ENCODE measurements at places on chromosomes 11 and 22.
A peak's percentile ranks its signal among the peaks of the same experiment; 100 is the strongest.

- no peak for DNase-seq
Observed at GRCh38 chr22:27336151-27337090, 465.1 kb downstream of the MN1 start.

- DNase-seq: peak; percentile 76
Observed at GRCh38 chr22:28443526-28443876, 236.1 kb downstream of the TTC28 start.

DNA sequence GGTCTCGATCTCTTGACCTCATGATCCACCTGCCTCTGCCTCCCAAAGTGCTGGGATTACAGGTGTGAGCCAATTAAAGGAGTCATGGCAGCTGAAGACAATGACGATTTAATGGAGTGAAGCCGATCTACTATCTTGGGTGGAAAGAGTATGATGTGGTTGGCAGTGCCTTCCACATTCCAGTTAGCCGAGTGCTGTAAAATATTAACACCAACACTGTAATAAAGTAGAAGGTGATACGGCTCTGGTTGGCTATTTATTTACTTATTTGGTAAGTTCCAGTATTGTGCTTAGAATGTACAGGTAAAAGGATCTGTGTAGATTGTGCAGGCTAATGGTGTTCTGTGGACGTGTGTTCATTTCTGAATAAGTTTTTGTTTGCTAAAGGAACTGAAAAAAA is 149.6 kb upstream of the MTMR2 start:
- DNase-seq: no peak

DNA sequence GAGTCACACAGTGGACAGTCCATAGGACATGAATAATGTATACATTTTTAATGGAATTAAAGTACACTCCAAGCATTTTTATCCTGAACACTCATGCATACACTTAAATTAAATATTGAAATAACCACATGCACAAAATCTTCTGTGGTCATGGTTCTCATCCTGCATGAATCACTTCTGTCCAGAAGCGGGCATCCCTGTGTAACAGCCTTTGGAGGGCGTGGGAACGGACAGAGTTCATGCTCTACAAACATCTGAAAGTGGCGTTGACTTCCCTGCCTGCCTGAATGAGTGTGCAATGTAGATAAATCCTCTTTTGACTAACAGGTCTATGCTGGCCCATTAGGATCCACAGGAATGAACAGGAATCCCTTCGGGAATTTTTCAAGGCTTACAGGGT is 780.2 kb downstream of the BRD1 start:
- DNase-seq: peak; percentile 3

DNA sequence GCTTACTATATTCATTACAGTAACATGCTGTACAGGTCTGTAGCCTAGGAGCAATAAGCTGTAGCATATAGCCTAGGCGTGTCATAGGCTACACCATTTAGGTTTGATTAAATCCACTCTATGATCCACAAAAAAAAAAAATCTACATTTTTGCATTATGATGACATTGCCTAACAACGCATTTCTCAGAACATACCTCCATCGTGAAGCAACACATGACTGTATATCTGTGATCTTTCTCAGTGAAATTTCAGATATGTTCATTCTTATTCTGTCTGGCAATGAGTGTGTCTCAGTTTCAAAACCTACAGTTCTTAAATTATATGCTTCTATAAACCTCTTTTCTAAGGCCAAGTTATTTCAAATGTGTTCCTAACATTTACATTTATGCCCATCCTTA is 140.3 kb downstream of the CADM1 start:
- no peak for DNase-seq

DNA sequence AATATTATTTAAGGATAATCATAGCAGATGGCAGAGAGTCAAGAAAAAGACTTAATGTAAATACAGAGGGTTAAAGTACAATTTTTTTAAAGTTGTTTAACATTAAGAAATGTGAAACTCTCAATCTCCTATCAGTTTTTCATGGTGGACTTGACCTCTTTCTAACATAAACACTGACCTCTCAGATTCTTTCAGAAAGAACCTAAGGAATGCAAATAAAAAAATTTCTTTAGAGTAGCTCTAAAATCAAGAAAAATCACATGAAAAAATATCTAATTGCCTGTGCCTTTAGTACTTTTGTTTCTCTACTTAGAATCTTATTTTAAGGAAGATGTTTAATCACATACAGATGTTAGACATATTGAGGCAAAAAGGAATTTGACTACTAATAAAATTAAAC is 12.9 kb downstream of the RNF141 start:
- peak; percentile 50 for DNase-seq

DNA sequence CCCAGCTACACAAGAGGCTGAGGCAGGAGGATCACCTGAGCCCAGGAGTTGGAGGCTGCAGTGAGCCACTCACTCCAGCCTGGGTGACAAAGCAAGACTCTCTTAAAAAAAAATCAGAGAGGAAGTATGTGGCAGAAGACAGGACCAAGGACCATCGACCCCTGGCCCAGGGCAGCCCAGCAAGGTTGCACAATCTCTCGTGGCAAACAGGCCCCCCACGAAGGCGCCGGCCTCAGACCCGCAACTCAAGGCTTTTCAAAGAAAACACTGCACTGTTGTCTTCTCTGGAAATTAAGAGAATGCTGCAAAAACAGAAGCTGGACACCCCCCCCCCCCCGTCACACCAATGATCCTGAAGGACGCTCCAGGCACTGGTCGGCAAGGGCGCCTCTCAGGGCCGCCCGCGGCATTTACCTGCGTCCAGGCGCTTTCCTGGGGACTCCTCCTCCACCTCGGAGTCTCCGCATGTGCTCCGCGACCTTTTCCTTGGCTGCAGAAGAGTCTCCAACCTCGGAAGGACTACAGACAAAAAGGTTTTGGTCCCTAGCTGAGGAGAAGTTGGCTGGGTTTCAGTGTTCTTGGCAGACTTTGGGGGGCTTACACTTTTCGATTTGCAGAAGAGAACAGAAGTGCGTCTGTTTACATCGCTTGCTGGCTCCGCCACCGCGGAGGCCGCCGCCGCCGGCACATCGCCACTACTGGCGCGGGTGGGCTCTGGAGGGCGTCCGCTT is 40.5 kb downstream of the BRD1 start:
- no peak for DNase-seq

DNA sequence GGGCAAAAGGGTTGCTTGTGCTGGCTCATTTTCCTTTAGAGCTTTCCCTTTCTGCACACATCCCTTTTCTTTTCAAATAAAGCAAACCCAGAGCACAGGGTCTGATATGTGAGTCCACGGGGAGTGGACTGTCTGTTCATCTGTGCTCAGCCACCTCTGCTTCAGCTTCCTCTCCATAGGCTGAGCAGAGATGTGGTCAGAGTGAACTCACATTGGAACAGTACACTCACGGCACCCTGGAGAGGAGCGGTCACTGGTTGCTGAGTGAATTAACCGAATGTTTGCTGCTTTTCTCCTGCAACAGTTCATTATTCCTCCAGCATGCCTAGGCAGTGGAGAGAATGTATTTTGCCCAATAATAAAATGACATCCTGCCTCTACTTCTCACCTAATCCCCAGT is 36.3 kb upstream of the CABP7 start:
- peak; percentile 31 for DNase-seq

DNA sequence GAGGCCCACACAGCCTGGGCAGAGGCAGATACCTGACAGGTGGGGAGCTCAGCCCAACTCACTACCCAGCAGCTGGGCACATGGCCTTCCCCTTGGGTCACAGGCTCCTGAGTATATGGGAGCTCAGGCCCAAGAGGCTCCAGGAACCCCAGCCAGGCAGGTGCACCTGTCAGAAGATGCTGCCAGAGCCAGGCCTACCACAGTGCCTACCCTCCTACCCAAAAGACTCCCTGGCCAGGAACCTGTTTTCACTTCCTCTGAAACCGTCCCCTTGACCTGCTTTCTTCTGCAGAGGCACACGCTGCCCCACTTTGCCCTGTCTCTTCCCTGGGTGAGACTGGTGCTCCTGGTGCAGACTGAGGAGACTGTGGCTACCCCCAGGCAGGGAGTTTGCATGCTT is 2.9 kb downstream of the CHID1 start:
- DNase-seq: no peak

DNA sequence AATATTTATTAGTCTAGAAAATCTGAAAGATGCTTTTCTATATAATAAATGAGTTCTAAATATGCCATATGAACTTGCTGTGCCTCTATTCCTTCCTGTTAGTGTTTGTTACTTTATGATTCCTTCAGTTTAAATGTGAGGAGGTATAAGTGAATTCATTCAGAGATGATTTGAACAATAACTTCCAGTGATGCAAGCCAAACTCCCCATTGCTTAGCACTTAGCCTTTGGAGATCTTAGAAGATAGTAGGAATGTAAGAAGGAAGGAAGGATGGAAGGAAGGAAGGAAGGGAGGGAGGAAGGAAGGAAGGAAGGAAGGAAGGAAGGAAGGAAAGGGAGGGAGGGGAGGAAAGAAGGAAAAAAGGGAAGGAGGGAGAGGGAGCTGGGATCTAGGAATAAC is 25.1 kb downstream of the MMP13 start:
- no peak for DNase-seq

DNA sequence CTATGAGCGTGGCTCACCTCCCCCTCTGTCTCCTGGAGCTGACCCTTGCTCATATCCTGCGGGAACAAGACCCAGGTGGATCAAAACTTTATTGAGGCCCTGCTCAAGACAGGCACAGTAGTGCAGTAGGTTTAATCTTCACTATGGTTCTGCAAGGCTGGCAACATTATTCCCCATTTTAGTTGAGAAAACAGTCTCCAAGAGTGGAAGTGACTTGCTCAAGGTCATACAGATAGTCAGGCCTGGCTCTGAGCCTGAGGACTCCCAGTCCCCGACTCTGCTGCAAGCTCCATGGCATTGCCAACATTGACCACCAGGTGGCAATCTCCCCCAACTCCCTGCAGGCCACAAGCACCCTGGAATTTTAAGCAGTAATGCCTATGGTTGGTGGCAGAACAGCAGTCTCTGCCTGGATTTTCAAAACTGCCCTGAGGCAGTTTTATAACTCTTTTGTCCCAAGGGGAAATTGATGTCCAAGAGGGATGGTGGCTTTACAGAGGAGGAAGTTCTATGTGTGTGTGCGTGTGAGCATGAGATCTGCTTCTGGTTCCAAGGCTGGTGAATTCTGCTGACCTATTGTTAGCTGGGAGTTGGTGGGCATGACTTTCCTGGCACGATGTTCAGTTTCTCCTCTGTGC is 34.1 kb downstream of the NEU3 start:
- peak; percentile 84 for DNase-seq

GRCh38 chr11:9645881-9646280 is 18.0 kb upstream of the SWAP70 start:
- no peak for DNase-seq

DNA sequence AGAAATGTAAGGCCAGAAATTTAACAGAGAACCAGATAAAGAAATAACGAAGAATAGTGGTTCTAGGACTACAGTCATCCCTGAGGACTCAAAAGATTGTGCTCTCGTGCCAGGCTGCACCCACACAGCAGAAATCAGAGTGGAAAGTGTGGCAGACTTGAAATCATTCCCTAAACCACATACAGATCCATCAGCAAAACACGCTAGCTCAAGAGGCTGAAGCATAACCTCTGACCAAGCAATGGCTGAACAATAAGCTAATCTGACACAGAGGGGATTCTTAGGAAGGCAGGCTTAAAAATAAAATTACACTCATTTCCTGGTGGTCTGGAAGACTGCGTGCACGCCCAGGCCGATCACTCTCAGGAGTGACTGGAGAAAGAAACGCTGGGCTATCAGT is 19.0 kb downstream of the NCF4 start:
- no peak for DNase-seq

DNA sequence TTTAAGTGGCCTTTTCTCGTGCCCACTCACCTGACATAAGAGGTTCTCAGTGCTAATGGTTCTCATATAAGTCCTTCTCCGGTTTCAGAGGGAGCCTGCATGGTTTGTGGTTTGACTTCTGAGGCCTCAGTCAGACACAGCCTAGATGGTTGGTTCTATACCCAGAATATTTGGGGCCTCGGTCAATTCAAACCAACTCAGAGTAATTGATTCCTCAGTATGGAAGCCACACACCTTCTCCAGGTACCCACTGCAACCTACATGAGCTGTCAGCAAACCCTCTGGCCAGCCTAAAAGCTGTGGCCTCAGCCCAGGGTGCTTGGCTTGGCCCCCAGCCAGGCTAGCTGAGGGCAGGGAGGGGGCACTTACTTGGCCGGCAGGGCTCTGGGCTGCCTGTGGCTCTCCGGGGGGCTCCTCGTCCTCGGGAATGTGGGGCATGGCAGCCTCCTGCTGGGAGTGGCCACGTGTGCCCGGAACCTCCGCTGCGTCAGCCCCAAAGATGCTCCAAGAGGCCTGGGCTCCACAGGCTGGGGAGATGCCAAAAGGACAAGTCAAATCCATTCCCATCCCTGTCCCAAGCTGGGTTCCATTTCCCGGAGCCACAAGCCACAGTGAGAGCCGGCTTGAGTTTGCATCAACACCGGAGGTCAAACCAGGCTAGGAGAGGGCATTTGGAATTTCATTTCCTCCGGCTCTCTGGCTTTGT is 41.7 kb downstream of the IRAG1 start:
- peak; percentile 57 for DNase-seq

DNA sequence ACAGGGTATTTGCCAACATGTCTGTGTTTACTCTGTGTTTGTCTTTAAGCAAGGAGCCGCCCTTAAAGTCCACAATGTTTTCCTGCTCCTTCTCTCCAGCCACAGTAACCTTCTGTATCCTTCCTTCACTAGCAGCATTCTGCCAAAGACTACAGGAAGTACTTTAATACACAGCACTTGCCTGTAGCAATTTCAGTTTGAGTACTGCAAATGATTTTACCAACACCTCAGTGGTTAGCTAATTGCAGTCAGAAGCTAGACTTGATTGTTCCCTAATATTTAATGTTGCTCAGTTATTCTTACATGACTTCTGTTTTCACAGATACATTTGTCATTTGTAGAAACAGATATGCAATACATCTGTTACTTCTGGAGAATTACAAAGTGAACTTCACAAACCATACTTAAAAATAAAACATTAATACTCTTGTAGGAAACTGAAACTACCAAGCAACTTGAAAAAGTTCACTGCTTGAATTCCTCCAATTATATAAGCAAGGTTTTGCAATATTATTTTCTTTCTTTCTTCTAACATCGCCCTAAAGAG is 69.1 kb downstream of the FCHSD2 start:
- peak; percentile 35 for DNase-seq

DNA sequence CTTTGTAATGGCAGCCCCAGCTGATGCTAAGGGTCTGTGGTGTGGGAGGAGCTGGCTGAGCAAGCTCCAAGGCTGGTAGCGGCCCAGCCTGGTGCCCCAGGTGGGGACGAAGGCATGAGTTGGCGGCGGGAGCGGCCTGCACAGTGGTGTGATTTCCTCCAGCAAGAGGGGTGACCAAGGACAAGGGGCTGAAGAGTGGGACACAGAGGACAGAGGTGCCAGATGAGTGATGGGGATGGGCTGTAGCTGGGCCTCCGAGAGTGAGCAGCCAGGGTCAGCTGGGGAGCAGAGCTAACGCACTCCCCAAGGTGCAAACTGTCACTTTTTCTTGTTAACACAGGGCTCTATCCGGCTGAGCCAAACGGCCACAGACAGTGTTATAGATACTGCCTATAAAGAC is 229.2 kb upstream of the TBCEL start:
- no peak for DNase-seq

All from iris pigment epithelial cell (primary cell).